ENCODE measurements at places on chromosomes 1 and 21.

- DNase-seq = no peak
Measured at GRCh38 chr21:34844013-34844923, 175.5 kb downstream of the CLIC6 start.

DNA sequence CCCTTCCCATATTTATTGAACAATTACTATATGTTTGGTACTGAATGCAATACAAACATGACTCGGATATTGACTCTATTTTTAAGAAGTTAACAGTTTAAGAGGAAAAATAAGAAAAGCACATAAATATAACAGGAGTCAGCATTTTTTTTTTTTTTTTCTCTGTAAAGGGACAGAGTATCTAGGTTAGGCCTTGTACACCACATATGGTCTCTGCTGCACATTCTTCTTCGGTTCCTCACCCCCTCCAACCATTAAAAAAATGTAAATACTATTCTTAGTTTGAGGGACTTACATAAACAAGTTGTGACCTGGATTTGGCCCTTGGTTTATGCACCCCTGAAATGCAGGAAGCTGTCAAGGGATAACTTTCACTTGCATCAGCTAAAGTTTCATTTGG, 40.4 kb downstream of the PHC2 start:
- DNase-seq = no peak

- DNase-seq = no peak
Measured at GRCh38 chr1:52192436-52192835, 50.5 kb downstream of the ZFYVE9 start.

DNA sequence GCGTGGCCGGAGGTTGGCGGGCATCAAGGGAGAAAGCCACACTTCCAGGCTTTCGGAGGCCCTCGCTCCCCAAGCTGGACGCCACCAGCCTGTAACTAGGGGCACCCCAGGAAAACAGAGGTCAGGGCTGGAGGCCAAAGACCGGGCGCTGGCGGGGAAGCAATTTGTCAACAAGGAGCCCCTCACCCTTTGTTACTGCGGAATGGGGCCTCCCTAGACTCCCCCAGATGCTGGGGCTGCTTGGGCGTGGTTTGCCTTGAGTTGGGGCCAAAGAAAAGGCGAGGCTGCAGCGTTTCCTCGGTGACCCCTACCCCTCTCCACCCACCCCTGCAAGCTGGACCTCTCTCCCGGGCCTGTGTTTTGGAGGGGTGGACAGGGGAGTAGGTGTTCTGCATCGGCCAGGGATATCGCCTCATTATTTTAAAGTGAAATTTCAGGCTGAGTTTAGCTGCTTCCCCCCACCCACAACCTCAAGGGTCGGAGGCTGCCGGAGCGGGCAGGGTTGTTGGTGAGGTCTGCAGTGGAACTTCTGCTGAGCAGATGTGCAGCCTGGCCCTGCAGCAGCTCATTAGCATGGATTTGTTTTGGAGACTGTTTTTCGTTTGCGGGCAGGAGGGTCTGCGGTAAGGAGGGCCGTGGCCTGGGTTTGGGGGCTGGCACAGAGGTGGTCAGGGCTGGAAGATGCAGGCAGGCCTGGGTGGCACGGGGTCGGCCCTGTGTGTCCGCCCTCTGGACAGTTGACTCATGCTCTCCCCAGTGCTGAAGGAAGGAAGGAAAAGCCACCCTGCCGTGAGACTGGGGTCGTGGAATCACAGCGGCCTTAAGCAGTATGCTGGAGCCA, 1.5 kb downstream of the NBL1 start:
- DNase-seq = no peak

DNA sequence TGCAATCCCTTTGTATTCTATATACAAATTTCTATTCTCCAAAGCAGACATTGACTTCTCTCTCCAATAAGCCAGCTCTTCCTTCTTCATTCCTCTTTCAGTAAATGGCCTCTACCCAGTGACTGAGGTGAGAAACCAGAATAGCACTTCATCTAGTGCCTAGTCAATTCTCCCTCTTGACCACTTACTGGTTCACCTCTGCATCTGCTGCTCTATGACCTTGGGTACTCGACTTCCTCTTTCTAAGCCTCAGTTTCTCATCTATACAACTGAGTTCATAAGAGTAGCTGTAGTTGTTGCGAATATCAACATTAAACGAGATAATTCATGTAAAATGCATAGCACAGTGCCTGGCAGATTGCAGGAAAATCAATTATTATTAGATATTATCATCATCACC, 12.4 kb downstream of the LYST start:
- no peak for DNase-seq

GRCh38 chr1:25205786-25206185, 26.5 kb downstream of the SYF2 start:
- no peak for DNase-seq

GRCh38 chr1:238624776-238625175, 734.1 kb upstream of the ZP4 start:
- DNase-seq = no peak

- no peak for DNase-seq
Measured at GRCh38 chr1:17333081-17333480, 25.1 kb downstream of the PADI4 start.

DNA sequence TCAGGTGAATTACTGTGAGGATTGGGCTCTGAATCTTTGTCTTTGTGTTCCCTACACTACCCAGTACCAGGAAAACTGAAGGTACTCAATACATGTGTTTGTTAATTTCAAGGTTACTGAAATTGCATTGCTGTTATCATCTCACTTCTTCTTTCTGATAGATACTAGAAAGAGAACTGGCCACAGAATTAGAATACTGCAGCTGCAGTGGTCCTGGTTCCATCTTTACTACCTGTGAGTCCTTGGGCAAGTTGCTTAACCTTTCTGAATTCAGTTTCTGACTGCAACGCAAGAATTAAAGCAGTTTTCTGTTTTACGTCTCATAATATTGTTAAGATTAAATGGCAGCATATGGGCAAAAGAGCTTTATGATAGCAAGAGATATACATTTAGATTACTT, 263.5 kb downstream of the LMO4 start:
- DNase-seq = no peak

DNA sequence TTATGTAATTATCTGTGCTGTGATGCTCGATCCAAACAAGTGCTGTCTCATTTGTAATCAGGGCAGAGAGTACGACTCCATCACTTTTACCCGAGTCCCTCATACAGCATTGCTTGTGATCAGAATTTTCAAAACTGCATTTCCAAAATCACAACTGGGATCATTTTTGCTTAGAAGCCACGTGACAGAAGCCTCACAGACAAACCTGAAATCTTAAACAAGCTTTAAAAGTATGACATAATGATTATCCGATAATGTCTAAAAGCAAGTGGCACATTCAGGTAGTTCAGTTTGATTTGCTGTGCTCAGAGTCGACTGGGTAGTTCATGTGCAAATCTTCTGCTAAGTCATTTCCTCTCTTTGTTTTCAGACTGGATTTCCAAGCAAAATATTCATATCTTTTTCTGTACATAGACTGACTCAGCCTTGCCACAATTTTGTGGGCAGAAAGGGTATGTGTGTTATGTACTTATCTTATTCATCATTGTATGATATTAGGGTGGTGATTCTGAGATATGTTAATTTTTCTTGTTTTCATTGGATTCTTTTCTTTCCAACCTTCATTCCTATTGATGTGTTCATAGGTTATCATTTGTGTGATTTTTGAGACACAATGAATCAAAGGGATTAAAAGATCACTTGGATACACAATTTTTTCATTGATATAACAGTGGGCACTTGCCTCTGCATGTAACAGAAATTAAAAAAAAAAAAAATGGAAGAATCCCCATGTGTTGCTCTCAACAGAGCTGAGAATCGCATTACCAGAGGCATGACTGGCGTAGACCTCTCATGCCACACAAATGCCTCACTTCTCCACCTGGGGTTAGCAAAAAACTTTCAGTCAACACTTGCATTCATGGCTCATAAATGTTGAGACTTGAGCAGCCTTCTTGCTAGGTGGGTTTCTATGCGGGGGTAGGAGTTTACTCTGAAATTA, 355.7 kb downstream of the LTN1 start:
- no peak for DNase-seq

- DNase-seq = no peak
Measured at GRCh38 chr1:53608071-53608470, 130.9 kb downstream of the GLIS1 start.

DNA sequence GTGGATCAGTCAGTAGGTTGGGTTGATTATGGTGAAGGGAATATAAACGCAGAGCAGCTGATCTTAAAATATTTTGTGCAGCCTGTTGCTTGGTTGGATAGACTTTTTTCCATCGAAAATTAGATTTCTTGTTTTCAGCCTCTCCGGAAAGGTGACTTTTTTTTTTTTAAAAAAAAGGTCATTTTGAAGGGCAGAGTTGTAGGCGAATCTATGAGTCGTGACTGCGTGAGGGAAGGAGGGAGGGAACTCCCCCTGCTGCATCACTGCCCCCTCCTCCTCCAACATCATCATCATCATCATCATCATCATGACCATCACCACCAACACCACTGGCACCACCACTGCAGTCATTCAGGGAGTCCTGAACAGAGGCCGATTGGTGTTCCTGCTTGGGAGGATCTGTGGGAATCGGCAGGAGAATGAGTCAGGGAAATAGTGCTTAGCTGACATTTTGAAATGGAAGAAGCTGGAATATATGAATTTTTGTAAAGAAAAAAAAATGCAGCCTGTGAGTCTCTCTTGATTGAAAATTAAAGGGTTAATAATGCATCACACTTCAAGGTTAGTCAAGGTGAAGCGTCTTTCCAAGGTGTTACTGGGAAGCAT, 1.2 kb downstream of the ATP1B1 start:
- DNase-seq = no peak

- peak; percentile 53 for DNase-seq
Measured at GRCh38 chr1:1351511-1352427, 2.6 kb upstream of the DVL1 start.

DNA sequence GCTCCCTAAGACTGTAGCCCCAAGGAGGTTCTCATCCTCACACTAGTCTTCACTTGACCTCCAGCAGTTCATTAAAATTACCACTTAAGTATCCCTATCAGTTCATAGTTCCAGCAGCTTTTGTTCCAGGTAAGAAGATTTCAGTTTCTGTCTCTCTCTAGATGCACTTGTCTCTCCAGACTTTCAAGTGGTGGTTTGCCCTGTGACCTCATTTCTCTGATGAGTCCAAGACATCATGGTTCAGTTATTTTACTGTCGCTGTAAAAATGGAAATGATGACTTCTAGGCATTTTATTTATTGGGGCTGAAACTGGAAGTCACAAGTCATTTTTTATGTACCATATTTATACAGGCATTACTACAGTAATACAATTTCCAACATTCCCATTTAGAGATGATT, 17.9 kb upstream of the RGS18 start:
- no peak for DNase-seq

- DNase-seq = no peak
Measured at GRCh38 chr21:33206771-33207281, 22.9 kb upstream of the IFNAR2 start.

- no peak for DNase-seq
Measured at GRCh38 chr1:46362158-46362557, 21.6 kb downstream of the NSUN4 start.

DNA sequence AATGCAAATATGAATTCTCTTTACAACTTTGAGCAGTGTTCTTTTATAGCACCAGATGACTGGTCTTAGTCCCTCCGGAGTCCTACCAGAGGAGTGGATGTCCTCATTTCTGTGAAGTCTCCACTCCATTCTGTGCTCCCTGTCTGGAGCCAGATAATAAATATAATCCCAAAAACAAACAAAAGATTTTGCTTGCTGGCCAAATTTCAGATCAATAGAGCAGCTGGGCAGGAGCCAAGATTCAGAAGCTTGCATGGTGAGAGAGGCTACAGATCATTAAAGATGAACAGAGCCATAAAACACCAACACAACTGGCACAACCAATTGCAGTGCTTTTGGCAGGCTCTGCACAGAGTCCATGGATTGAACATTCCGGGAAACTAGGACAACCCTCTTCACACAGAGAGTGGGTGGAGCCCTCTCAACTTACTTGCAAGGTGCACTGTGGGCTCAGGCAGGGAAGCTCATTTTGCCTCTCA, 231.5 kb upstream of the SNX7 start:
- DNase-seq = no peak

DNA sequence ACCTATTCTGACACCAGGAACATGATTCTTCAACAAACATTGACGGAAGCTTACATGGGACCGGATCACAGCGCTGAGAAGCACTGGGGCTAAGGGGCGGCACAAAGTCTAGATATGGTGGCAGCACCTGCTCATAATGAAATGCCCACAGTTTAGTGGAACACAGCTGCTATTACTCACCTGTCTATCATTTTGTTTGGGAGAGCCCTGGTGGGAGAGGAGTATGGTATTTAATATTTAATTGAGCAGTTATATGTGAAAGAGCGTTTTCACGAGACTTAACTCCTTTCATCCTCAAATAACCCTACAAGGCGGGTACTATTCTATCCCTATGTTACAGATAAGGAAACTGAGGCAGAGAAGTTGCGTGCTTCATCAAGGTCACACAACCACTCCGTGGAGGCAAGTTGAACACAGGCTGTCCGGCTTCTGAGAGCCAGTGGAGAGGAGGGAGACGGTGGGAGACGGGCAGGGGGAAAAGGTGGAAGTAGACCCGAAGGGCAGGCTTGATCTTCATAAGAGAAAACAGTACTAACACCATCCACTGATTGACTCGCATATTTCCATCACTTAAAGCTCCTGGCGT, 790 bp upstream of the TSNAX start:
- DNase-seq = no peak

- no peak for DNase-seq
Measured at GRCh38 chr21:24375201-24375600, 1232.1 kb downstream of the MRPL39 start.

- no peak for DNase-seq
Measured at GRCh38 chr1:178434360-178434759, 62.4 kb downstream of the CLEC20A start.

- peak; percentile 85 for DNase-seq
Measured at GRCh38 chr1:10980094-10980577, 32.3 kb upstream of the TARDBP start.

DNA sequence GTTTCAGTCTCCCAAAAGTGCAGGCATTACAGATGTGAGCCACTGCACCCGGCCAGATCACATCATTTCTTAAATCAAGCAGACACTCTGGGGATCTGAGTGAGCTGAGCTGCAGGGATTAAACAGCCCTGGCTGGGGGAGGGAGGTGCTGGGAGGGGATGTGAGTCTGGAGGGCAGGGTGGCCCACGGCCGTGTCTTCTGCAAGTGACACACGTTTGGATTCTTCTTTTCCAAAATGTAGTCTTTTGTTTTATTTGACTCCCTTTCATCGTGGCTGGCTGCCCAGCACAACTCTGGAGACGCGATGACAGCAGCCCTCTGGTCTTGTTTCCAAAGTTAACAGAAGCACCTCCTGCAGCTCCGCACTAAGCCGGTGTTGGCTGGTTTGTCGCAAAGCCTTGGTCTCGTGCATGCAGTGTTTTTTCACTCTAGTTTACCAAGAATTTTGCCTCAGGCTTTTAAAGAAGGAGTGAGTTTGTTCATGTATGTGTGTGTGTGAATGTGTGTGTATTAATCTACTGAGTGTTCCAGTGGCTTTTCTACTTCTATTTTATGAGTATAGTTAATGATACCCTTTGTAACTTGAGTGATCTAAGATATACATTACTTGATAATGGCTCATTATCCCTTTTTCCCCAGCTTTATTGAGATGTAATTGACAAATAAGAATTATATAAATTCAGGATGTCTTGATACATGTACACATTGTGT, 2.8 kb upstream of the KRTAP10-5 start:
- DNase-seq = no peak
